Suppressor macrophage treated with lipopolysaccharide for 4 hours (primary cell): ENCODE measurements at places on chromosomes 12 and 14.

DNA sequence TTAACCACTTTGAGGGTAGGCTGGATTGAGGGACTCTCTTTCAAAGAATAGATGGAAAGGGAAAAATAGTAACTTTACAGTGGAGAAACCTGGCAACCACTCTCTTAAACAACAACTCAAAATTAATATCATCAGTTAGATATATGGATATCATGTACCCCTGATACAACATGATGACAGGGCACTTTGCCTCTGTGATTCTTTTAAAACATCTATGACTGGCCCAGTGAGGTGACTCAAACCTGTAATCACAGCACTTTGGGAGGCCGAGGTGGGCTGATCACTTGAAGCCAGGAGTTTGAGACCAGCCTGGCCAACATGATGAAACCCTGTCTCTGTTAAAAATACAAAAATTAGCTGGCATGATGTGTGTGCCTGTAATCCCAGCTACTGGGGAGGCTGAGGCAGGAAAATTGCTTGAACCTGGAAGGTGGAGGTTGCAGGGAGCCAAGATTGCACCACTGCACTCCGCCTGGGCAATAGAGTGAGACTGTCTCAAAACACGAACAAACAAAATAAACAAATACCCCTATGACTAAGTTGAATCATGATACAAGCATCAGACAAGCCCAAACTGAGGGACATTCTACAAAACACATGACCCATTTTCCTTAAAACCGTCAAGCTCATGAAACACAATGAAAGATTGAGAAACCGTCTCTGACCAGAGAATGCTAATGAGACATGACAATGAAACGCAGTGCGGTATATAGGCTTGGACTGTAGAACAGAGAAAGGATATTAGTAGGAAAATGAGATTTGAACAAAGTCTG lies 26.4 kb upstream of the SLC7A8 start:
- no peak for DNase-seq

- DNase-seq = no peak
Observed at GRCh38 chr14:21055432-21056117, 2.0 kb upstream of the RNASE8 start.

DNA sequence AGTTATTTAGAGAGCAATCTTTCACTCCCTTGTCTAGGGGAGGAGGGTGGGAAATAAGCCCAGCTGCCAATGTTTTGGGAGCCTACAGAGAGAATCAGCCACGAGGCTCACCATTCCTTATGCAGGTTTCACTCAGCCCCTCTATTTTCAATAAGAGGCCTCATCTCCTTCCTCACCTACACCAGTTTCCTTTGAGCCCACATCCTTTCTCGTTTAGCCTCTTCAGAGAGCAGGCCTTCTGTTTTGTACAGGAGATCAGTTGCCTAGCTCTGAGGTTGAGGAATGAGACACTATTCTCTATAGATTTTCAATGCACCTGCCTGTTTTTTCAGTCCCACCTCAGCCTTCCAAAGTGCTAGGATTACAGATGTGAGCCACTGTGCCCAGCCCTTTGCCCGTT lies 17.9 kb downstream of the SNAPC1 start:
- DNase-seq = no peak

- no peak for DNase-seq
Observed at GRCh38 chr12:27462851-27463250, 16.3 kb downstream of the SMCO2 start.
